SK-N-SH treated with all-trans-retinoic acid at 6 μM for 48 hours (cell line): ENCODE measurements at places on chromosomes 3 and 15.

DNA sequence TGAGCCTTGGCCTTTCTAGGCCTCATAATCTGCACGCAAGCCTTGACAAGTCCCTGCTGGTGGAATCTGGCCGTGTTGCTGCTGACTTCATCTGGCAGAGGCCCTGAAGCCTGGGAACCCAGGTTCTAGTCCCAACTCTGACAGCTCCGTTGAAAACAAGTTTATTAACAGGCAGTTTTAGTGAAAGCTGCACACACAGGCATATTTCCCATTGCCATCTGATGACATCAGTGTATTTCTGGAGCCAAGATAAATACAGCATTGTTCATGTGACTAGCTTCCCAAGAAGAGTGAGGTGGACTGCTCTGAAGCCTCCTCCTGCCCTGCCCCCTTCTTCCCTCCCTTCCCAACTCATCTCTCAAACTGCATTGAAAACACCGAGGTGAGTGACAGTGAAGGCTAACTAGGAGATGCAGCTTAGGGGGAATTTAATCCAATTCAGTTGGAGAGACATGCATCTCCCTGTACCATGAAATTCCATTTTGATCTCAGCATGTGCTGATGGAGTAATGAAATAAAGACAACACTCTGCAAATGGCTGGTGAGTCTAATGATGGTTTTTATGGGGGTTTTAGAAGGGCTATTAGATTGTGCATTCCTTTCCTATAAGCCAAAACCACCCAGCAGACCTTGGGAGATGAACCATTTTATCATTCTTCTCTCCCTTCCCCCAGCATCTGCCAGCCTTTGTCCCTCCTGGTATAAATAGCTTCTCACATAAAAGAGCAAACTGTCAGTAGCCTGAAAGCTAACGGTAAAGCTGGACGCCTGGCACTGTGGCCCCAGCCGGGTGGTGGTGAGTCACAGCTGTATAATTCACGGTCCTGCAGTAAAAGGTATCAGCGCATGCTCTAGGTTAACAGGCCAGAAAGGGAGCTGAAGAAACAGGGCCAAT is 38.0 kb downstream of the PRICKLE2 start:
- peak; percentile 90 for ATAC-seq

DNA sequence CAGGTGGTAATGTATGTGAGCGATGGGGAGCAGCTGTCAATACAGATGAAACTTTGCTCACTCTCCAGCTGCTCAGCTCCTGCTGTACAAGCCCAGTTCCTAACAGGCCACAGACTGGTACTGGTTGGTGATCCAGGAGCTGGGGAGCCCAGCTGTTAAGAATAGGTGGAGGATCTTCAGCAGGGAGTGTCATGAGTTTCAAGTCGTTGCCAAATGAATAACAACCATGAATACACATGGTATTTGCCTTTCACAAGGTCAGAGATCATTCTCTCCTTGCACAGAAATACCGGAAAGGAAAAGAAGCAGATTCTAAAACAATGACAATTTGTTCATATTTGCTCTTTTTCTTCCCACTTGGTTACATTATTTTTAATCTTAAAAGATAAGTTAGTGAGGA is 5.1 kb downstream of the PLSCR1 start:
- no peak for ATAC-seq

- ATAC-seq, result peak; percentile 3; the same call in 1 of the 3 replicates
Measured at GRCh38 chr3:133295944-133296917, 103.6 kb upstream of the BFSP2 start.

DNA sequence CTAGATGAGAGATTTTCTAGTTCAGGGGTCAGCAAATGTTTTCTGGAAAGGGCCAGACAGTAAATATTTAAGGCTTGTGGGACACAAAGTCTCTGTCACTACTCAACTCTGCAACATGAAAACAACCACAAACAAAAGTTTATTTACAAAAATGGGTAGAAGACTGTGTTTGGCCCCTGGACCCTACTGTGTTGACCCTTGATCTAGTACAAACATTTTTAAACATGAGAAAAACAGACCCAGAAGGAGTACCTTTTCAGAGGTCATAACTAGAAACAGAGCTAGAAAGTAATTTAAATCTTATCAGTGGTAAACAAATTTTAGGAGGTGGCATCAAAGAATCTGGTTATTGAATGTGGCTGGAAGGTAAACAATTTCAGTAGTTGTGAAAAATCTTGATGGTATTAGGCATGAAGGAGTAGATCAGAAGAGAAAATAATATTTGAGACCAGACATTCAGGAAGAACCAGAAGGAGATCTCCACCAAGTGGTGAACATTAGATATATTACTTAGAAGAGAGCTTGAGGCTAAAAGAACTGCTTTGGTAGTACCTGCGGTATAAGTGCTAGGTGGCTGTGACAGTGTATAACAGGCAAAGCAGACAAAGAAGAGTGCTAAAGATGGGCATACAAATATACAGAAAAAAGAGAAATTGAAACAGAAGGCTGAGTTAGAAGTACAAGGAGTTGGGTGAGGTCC is 101.7 kb downstream of the NR1I2 start:
- no peak for ATAC-seq

GRCh38 chr3:68953816-68954444 is 21.6 kb upstream of the TAFA4 start:
- no peak for ATAC-seq

DNA sequence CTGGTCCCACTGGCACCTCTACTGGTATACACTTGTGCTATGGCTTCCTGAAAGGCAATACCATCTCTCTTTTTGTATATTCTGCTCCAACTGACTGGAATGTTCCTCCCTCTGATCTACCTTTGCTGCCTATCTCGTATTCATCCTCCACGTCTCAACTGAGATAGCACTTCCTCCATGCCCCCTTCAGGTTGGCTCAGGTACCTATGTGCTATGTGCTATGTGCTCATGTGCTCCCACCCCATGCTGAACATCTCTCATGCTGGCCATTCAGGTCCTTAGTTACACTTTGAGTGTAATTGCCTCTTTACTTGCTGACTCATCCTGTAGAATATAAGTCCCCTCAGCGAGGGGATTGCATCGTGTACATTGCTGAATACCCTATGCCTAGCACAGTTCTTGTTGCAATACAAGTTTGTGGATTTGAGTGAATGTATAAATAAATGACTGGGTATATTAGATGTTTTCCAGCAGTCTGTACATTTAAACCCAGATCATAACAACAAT is 156.9 kb downstream of the SOX2 start:
- ATAC-seq, result no peak

- no peak for ATAC-seq
Measured at GRCh38 chr15:47037003-47037402, 680.3 kb upstream of the SEMA6D start.

DNA sequence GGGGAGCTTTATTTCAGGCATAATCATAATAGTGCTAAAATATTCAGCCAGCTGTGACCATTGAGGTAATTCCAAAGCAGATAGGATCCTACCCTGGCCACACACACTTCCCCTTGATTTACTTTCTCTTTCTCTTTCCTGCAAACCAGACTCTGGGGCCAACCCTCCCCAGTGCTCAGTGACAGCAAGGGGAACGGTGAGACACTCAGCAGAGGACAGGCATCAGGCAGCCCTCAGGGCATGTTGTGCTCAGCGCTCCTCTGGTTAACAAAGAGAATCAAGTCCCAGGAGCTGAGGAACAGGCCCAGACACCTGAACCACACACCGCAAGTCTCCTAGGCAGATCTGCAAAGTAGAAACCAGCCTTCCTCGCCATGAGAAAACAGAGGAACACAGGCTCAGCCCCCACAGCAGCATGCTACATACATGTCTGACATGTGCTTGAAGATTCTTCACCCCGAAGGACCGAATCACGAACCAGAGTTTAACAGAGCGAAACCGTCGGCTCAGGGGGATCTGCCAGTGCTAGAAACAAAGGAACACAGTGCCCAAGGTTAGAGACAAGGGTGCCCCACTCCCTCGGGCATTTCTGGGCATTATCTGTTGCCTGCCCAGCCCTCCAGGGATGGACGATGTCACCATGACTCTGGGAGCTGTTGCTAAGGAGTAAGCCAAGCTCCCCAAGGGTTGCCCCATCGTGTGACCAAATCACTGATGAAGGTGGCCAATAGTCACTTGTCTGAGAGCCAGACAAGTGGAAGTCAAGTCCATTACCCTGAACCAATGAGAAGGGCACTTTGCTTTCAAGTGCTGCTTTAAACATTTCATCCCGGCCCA is 17.5 kb downstream of the HDC start:
- no peak for ATAC-seq

- ATAC-seq, result no peak
Measured at GRCh38 chr3:141881702-141882101, 5.3 kb downstream of the ATP1B3 start.

GRCh38 chr15:39730552-39730951 is 52.1 kb downstream of the FSIP1 start:
- no peak for ATAC-seq

DNA sequence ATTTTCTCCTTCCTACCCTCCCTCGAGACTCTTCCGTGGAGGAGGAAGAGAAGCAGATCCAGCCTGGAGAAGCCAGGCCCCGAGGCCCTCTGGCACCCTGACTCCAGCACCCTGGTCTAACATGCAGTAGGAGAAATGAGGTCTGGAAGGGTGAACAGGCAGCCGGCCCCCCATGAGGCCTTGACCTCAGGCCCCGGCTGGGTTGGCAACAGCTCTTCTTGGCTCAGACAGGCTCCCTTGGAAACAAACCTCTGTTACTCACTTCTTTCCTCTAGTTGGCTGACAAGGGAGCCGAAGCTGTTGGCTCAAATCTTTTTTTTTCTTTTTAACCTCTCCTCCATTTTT is 73.4 kb downstream of the CPN2 start:
- ATAC-seq, result peak; percentile 32

GRCh38 chr3:49500732-49501609 is 30.9 kb downstream of the DAG1 start:
- peak; percentile 95 for ATAC-seq

DNA sequence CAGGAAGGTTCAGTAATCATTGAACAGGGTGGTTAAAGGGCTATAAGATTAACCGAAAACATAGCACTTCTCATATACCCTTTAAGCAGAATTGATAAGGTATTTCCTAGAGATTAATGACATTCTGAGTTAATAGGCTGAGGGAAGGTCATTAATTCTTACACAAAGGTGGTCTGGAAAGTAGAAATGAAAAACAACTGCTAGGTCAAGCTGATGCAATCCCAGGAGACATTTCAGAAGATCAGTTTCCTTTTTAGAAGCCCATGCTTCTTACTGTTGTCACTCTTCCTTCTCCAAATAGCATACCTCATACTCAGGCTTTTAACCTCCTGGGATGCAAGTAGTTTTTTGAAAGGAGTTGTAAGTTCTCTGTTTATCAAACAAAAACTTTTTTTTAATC is 8.8 kb downstream of the FILIP1L start:
- no peak for ATAC-seq

- ATAC-seq, result peak; percentile 98
Measured at GRCh38 chr3:138834596-138835396, at the start of gene PIK3CB. TSS of gene PIK3CB (minus strand) at chr3:138834928. CDS start at chr3:138759343, 75,585 bp downstream.

- no peak for ATAC-seq
Measured at GRCh38 chr3:87175732-87176131, 51.4 kb upstream of the CHMP2B start.

- no peak for ATAC-seq
Measured at GRCh38 chr3:95277613-95278012, 1214.8 kb downstream of the NSUN3 start.

DNA sequence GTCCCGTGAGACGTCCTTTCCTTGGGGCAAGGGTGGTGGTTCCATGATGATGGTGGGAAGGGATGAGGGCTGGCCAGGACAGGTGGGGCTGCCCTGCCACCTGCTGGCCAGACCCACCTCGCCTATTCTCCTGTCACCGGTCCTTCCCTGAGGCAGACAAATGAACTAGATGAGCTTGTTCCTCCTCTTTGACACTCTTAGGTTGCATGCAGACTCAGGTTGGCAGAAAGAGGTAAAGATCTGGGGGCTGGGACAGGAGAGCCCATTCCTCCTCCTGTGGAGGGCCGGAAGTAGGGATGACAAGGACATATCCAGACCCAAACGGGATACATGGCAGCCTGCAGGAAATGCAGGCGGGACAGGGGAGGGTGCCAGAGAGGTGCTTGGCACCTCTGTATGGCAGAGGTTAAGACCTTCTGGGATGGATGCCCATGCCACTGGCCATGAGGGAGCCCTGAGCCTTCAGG is 38.6 kb downstream of the ACSBG1 start:
- ATAC-seq, result peak; percentile 92

GRCh38 chr15:72559781-72560180 is 85.7 kb downstream of the ARIH1 start:
- ATAC-seq, result no peak

GRCh38 chr3:84727616-84728015 is 231.2 kb upstream of the CADM2 start:
- no peak for ATAC-seq

DNA sequence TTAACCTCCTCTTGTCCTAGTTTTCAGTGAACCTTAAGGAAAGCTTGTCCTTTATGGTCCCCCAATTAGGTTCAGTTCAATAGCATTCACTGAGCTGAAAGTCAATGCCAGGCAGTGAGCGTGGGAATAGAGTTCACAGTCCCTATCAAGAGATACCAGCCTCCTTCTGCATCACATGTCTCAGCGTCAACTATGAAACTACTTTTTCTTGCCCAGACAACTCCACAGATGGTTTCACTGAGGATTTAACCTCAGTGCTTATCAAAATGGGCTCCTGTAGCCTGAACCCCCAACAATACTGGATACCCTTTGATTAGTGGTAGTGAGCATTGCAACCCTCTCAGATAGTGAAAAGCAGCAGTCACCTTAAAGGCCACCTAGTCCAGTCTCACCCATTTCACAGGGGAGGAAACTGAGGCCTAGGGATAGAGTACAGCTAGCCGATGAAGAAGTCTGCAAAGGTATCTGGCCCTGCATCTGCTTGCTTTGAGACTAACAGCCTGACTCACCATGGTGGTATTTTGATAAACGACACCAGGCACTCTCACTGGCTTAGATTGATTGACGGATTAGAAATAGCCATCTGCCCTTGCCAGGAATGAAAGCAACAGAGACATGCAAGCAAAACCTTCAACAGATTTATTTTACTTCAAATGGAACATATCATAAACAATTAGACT is 1.6 kb upstream of the UBA3 start:
- ATAC-seq, result no peak

DNA sequence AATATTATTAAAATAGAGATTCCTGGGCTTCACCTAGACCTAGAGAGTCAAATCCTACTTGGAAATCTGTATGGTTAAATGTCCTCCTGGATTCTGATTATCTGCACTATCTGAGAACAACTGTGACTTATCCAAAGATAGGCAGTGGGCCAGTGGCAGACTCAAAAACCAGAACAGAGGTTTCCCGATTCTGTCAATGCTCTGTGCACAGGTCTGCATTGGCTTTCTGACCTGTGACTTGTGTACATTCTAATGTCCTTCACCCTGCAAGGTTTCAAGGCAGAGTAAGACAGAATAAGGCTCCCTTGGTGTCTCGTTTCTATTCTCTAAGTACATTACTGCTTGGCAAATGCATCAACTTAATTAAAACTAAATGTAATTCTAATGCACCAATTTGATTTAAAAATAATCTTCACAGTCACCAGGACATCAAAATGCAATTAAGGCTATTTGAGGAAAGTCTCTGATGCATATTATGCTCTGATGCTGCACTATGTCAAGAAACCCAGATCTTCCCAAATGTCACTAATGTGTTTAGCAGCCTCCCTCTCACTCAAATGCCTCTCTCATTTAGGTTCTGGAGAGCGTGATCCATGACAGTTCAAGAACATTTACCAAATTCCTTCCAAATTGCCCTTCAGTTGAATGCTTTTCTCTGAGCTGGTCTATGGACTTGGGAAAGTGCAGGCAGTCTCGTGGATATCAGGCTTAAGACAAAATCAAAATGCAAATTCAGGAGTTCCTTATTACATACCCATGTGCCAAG is 140.1 kb downstream of the STAC start:
- ATAC-seq, result peak; percentile 76
